ENCODE measurements at places on chromosomes 2 and 18.

DNA sequence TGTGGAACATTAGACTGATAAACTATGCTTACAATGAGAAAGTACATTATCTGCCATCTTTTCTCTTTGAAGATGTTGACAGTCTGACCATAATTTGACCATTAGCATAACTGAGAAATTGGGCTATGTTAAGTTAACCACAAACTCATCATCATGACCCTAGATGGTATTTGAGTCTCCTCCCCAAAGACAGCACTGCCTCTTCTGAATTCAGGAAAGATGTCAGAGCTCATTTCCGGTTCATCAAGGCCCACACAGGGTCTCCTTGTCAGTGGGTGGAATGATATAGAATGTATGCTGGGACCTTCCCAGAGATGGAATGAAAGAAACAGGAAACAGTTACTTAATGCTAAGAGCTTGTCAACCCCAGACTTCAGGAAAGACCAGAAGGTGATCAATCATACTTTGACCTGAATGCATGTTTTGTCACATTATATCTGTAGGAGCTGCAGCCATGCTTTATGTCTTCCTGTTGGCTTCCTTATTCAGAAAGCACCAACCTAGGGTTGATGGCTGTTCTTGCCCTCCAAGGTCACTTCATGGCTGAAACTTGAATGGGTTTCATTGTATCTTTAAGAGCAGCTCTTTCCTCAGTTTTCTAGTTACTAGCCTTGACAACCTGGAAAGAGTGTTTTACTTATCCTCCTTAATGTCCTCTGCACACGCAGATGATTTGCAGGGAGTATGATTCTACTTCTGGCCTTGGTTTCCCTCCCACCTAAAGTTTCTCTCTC lies 99.1 kb upstream of the NEUROD1 start:
- DNase-seq = no peak

DNA sequence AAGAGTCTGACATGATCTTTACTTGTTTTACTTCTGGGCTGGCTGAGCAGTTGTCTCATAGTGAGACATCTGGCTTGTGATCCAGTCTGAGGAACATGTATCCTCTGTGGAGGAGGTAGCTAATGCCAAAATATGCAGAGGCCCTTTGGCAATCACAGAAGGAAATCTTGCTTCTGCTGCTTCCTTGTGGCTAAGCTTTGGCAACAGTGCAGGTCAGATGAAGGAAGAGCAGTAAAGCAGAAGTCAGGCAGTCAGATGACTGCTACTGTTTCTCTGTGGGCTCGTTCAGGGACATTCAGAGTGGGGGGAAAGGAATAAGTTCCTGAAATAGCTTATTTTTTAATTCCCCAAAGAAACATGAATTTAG lies 22.3 kb downstream of the DOK1 start:
- peak; percentile 29 for DNase-seq

DNA sequence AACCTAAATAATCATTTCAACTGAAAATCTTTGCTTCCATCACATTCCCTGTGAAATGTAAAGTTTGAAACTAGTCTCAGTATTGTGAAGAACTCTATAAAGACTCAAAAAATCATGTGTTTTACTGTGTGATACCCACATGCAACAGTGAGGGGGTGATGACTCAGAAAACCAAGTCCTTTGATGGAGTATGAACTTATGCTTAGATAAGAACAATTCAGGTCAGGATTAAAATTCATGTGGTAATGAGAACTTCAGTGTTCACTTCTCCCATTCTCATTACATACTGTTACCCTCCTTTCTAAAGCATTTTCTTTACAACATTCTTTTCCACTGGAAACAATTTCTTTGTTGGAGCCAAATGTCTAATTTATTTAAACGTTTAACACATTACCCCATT lies 360.2 kb downstream of the FSIP2 start:
- no peak for DNase-seq

DNA sequence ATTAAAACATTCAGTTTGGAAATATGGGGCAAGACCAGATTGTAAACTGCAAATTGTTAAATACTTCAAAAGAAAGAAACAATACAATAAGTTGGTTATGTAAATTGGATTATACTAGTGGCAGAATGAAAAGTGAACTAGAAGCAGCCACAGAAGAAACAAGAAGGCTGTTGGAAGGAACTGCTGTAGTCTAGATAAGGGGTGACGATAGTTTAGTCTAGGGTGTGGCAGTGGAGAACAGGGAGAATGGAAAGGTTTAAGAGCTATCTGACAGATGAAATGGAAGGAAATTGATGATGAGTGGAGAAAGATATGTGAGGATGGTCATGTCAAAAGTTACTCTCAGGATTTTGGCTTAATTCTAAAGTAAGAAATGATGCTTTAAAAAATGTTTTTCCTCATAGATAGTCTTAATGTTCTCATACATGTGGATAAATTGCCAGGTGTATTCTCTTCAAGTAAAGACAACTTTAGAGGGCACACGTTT lies 179.7 kb downstream of the GPD2 start:
- no peak for DNase-seq

DNA sequence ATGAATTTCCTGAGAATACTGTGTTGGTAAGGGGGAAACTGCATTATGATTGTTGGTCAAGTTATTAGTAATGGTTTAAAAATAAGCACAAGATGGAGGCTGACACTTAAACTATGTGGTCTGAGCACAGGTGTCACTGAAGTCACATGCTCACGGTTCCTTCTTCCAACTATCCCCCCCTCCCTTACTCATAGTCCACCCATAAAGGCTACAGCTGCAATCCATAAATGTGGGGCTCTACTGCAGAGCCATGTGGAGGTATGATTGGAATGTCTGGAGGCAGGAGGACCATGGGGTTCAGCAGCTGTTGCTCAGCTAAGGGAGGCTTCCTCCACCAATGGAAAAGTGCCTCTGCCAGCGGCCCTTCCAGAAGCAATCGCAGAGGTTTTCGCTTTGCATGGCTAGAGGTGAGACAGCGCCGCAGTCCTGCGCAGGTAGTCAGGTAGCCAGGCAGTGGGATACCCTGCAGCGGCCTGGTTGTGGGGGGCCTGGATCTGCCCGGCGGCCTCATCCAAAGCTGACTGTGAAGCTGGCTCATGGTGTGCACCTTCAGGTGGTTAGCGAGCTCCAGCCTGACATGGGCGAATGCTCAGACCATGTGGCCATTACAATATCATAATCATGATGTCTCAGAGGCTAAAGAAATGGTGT lies 249.6 kb downstream of the DCDC2C start:
- no peak for DNase-seq

GRCh38 chr2:219308142-219309101 lies 779 bp downstream of the PTPRN start:
- DNase-seq = peak; percentile 51

DNA sequence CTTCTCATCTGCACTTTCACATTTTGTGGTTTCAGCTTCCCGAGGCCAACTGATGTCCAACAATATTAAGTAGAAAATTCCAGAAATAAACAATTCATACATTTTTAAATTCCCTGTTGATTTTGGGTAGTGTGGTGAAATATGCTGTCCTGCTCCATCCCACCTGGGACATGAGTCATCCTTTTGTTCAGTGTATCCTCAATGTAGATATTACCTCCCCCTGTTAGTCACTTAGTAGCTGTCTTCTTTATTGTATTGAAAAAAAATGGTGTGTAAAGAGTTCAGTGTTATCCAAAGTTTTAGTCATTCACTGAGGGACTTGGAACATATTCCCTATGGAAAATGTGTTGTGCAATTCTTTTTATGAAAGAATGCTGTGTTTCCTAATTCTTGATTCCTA lies 348.1 kb downstream of the SOCS6 start:
- no peak for DNase-seq

- no peak for DNase-seq
Observed at GRCh38 chr2:194346193-194346592, 1310.8 kb upstream of the SLC39A10 start.

- DNase-seq = no peak
Observed at GRCh38 chr2:221446140-221446539, 126.0 kb downstream of the EPHA4 start.

DNA sequence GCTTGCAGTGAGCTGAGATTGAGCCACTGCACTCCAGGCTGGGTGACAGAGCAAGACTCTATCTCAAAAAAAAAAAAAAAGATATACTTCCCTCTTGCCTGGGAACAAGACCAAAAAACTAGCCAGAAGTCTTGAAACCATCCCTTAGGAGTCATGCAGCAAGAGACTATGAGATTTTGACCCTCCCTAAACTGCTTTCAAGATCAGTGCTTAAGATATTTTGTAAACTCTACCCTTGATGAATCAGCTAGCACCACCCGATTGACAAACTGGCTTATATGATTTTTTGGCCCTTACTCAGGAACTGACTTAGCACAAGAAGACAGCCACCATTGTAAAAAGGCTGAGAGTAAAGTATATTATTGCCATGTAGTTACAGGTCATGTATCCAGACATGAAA lies 3.8 kb downstream of the SULT1C3 start:
- DNase-seq = no peak

- no peak for DNase-seq
Observed at GRCh38 chr2:172806493-172806892, 70.8 kb downstream of the RAPGEF4 start.

DNA sequence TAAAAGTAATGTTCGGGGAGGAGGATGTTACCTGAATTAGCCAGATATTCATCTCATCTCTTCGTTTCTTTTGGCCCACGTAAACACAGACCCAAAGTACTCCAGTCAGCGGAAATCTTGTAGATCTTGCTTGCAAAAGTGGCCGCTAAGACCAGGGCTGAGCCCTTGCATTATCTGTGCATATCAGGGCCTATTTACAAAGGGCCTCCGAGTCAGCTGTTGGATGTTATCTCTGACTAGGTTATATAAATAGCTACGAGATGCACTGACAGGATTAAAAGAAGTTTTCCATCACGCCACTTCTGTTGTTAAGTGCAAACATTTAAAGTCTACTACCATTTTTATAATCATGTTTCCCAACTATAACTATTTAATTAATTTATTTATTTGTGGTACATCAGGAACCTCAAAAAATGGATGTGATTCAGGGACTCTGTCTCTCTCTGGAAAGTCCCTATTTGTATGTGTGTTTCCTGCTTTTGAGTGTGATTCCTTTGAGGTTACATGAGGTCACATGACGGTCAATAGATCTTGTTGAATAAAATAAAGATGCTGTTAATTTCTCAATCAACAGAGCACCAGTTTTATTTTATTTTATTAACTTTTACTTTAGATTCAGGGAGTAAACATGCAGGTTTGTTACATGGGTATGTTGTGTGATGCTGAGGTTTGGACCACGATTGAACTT lies 46.8 kb upstream of the MBOAT2 start:
- DNase-seq = no peak

DNA sequence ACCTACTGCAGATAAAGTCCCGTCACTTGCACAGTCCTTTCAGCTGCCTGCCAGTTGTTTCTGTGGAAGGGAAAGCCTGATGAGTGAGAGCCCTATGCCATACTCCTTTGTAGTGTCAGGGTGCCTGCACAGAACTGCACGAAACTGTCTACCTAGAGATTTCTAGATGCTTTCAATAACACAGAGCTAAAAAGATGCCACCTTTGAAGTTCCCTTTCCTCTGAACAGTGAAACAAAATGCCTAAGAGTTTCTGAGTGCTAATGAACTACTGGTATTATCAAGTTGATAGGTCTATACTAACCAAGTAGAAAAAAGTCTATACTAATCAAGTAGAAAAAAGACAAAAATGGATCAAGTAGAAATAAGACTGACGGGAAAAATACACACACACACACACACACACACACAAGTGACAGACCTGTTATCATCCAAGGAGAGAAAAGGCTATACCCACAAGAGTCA lies 79.0 kb downstream of the TLK1 start:
- DNase-seq = peak; percentile 24

DNA sequence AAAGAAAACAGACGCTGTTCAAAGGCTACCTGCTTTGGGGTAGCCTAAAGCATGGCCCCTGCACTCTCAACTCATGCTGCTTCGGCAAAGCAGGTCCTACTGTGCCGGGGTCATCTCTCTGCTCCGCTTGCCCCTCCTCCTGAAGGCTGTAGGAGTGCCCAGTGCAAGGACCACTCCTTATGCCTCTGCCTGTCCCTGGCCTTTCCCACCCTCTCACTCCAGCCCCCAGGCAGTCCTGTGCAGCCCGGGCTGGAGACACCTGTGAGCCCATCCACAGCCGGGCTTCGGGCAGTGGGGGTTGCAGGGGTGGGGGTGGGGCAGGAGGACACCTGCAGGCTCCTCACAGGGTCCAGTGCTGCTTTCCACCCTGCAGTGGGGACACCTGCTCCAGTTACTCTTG lies 69.1 kb downstream of the ACKR3 start:
- DNase-seq = no peak

DNA sequence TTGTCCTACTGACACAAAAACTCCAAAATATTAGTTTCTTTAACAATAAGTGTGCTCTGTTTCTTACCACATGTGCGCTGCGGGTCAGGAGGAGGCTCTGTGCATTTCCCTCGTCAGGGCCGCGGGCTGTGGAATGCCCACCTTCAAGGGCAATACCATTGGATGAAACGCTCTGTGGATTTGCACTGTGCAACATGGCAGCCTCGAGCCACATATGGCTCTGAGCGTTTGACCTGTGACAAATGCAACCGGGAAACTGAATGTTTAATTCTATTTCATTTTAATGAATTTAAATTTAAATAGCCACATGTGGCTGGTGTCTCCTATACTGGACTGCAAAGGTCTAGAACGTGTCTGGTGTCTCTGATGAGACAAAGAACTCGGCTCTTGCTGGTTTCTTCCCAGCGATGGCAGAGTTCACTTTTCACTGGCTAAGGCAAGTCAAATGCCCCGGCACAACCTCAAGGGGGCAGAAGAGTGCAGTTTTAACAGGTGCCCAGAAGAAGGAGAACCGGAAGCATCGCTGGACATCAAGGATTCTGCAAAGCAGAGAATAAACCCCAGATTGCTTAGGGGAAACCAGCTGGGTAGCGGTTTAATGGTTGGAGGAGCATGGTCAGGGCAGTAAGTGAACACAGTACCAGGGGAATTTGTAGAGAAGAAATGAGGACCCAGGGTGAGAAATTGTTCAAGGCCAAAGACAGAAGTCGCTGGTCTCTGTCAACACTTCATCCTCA lies 37.0 kb upstream of the TMEM18 start:
- DNase-seq = peak; percentile 40

DNA sequence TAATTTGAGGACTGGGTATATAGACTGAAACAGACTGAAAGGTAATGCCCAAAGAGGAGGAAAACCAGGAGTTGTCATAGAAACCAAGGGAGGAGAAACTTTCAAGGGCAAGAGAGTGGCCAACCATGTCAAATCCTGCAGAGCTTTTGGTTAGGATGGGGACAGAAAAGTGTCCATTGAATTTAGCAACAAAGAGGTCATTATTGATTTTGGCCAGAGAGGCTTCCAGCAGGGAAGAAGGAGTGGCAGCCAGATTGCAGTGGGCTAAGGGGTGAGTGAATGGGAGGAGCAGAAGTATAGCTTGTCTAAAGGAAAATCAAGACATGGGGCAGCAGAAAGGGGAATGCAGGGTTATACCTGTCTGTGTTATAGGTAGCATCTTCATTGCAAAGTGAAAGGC lies 194.0 kb downstream of the CAMKMT start:
- DNase-seq = no peak
